ENCODE measurements at places on chromosomes 6 and 20.

GRCh38 chr6:16964553-16965499 lies 137.0 kb upstream of the STMND1 start:
- DNase-seq, result peak; percentile 87

DNA sequence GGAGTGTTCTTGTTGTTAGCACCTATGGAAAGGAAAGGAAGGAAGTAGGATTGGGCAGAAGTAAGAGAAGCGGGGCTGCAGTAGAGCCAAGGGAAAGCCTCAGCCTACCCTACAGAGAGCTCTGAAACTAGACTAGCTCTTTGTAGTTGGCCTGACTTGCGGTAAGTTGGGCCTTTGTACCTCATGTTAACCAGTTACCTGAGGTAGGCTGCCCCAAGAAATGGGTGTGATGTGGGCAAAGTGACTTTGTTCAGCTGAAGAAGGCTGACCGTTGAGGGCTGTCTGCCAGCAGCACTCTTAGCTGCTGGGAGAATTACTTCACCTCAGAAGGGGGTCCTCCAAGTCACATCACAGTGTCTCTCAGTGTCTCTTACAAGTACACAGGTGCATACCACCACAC lies 54.9 kb upstream of the FAM184A start:
- no peak for DNase-seq

GRCh38 chr6:167512696-167513375 lies 187.9 kb downstream of the TTLL2 start:
- DNase-seq, result no peak

- no peak for DNase-seq
These were observed 120.2 kb downstream of the GMPR start for GRCh38 chr6:16358531-16359138.

GRCh38 chr6:13487122-13488014 lies at the start of gene GFOD1:
Gene GFOD1, minus strand, starts transcription at chr6:13487600. Its CDS starts 710 bp downstream, at chr6:13486890.
- peak; percentile 92 for DNase-seq

Measured in cardiac muscle cell (in vitro differentiated cells and primary cell).